ENCODE measurements at places on chromosomes 6 and 20. TPM values are rescaled to one million over a fixed set of nuclear protein-coding genes. Genes with fewer than 3 reads are reported as not detected.

TIAM2 gene
- 3.7 TPM for total RNA-seq

DCDC2 gene
- not detected for total RNA-seq

LAMA4 gene
- total RNA-seq = 568 TPM

KHDC3L gene
- total RNA-seq = not detected

APOM gene
- 1.5 TPM for total RNA-seq

NKX2-2 gene
- total RNA-seq = not detected

CTCFL gene
- total RNA-seq = not detected

TCP11 gene
- 0.13 TPM for total RNA-seq

POU5F1 gene
- 0.13 TPM for total RNA-seq

RBM12 gene
- 40.7 TPM for total RNA-seq

SIRPD gene
- total RNA-seq = not detected

EEF1A2 gene
- 0.06 TPM for total RNA-seq

BPIFB1 gene
- not detected for total RNA-seq

SLC44A4 gene
- total RNA-seq = 0.13 TPM

AGER gene
- total RNA-seq = 0.13 TPM

YIPF3 gene
- total RNA-seq = 111 TPM

GNAS gene
- 636 TPM for total RNA-seq

OR2J3 gene
- not detected for total RNA-seq

PRR18 gene
- not detected for total RNA-seq

ZSCAN23 gene
- 3.4 TPM for total RNA-seq

MEI4 gene
- total RNA-seq = not detected

SRC gene
- 17.2 TPM for total RNA-seq

NEU1 gene
- 69.0 TPM for total RNA-seq

EDN1 gene
- total RNA-seq = 5.2 TPM

TUBB2B gene
- 1.4 TPM for total RNA-seq

PRICKLE4 gene
- 0.26 TPM for total RNA-seq

MDFI gene
- total RNA-seq = 0.19 TPM

L3MBTL1 gene
- 5.2 TPM for total RNA-seq

METTL24 gene
- 2.1 TPM for total RNA-seq

HTR1E gene
- not detected for total RNA-seq

TXLNB gene
- 0.13 TPM for total RNA-seq

XKR7 gene
- total RNA-seq = not detected

KPNA5 gene
- total RNA-seq = 8.5 TPM

EPHA7 gene
- total RNA-seq = under 0.01 TPM

C6orf15 gene
- total RNA-seq = not detected

ISM1 gene
- 0.06 TPM for total RNA-seq

ADGB gene
- total RNA-seq = not detected

SNPH gene
- 6.2 TPM for total RNA-seq

RSPO4 gene
- not detected for total RNA-seq

TSHZ2 gene
- 4.0 TPM for total RNA-seq

GPLD1 gene
- 0.92 TPM for total RNA-seq

TAB2 gene
- 21.8 TPM for total RNA-seq

SMAP1 gene
- total RNA-seq = 23.5 TPM

TSPO2 gene
- total RNA-seq = not detected

Data from aortic smooth muscle cell (primary cell).